ENCODE measurements at places on chromosomes 5 and 9.

- no peak for DNase-seq
Observed at GRCh38 chr5:6994097-6994496, 280.9 kb downstream of the TENT4A start.

DNA sequence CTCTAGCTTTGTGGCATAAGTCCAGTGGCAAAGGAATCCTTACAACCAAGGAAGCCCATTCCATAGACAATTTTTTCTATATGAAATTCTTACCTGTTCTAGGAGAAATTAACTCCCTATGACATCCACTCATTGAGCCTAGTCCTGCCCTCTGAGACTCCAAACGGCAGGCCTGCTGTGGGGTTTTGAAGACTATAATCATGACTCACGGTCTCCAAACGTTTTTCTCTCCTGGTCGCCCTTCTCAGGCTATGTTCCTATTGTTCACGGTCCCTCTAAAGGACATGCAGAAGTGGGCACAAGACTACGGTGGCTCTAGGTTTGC lies 611 bp downstream of the EXOSC3 start:
- no peak for DNase-seq

DNA sequence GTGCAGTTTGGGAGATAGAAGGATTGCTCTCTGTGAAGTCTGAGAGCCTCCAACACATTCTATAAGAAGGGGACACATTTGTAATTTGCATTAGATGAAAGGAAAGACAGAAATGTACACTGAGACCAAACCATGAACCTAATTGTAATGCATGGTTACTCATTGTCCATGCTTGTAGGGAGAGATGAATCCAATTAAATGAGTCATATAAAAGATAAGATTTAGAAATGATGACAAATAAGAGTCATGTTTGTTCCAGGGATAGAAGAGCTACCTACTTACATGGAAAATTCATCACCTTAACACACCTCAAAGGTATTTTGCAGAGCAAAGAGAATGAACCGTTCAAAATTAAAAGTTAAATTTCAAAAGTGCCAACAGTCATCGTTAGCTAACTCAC lies 85.1 kb downstream of the FBXL7 start:
- no peak for DNase-seq

GRCh38 chr5:175557778-175558177 lies 79.4 kb downstream of the SFXN1 start:
- no peak for DNase-seq

DNA sequence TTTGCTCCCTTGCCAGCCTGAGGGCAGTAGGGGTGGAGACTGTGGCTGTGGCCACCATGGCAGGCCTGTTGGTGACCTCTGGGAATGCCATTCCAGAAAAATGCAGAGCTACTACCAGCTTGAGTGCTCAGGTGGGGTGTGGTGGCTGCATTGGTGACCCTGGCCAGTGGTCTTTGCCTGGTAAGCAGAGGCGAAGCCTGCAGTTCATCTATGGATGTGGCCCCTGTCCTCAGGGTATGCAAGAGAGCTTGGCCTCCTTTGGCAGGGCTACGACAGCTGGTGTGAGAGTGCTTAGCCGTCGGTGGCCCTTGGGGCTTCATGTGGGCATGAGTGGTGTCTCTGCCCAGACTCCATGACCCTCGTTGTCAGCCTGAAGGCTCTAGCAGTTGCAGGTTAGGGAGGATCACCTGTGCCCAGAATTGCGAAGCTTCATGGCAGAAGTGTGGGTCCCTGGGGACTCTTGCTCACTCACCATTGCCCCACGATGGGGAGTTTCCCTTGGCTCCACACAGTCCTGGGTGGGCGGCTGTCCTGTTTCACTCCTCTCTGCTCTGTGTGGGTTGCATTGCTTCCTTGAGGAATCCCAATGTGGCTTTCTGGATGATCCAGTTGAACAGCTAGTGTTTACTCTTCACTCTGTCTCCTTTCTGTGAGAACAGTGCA lies 117.9 kb upstream of the CDH12 start:
- DNase-seq: no peak

GRCh38 chr9:106643211-106643930 lies 219.6 kb upstream of the ZNF462 start:
- DNase-seq: no peak

DNA sequence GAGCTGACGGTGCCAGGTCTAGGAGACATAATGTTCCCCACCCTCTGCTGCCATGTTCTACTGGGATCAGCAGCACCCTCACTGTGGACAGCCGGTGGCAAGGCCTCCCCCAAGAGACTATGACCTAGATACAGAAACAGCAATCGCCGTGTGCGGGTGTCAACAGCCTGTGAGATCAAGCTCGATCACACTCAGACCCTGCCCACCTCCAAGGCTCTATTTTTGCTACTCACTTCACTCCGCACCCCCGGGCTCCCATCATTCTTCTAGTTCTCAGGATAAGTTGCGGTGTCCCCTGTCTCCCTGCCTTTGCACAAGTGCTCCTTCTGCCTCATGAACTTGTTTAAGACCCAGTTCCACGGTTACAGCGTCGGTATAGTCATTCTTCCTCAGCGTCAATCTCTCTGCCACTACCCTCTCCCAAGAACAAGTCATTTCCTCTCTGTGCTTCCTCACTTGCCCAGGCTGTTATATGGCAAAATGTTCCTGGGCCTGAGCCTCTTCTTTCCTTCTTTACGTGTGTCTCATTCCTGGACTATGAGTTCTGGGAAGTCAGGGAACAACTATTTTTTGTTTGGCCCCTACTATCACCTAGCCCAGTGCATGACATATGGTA lies 5.4 kb upstream of the DOCK8 start:
- DNase-seq: no peak

All from ecto neural progenitor cell (in vitro differentiated cells).